CD14-positive monocyte (primary cell): ENCODE measurements at places on chromosomes 7 and 10. TPM values are rescaled to one million over a fixed set of nuclear protein-coding genes. Genes with fewer than 3 reads are reported as not detected.

DNA sequence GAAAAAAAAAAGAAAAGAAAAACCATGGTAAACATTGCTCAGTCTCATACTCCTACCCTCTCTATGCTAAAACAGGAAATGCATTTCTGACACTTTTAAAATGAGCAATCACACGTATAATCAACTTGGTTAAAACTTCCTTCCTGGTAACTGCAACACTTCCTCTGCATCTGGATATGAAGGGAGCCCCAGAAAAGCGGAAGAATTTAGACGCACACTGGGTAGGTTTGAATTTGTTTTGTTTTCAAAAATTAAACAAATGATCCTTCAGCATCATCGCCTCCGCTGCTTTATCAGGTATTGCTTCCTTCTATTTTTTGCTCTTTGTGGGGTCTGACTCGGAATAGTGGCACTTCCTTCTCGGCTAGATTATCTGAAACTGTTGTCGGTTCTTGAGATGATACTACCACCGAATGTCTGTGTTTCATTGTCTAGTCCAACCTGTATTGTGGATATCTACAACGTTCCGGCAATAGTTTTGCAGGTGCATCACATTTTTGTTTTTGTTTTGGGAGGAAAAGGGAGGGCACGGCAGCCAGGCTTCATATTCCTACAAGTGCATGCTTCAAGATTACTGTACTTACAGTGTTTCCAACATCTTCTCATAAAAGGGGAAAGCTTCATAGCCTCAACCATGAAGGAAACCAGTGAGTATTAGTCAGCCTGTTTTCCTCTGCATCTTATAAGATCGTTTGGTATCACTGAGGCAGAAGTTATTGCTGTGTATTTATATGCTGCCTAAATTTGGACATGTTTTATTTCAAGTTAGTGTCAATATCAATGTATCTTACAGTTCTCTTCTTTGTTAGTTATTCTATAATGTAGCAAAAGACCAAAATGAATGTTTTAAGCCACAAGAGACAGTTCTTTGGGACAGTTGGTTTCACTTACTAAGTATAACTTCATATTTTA lies at the start of gene PIK3CG:
PIK3CG (plus strand) TSS at position 153 of the 912 bp plus-strand sequence. CDS start 2,280 bp downstream, outside the sequence.
- peaks cover 25% of the 10 kb centered on the region for H3K36me3 ChIP-seq
- H3K27me3 ChIP-seq = no peaks in the 10 kb centered on the region
- peak; percentile 78 for DNase-seq
- peaks cover 81% of the 10 kb centered on the region for H3K4me1 ChIP-seq
- H3K4me3 ChIP-seq = peak within 1 kb of the TSS; percentile 92
- peak within 1 kb of the TSS; percentile 42 for H3K27ac ChIP-seq

DNA sequence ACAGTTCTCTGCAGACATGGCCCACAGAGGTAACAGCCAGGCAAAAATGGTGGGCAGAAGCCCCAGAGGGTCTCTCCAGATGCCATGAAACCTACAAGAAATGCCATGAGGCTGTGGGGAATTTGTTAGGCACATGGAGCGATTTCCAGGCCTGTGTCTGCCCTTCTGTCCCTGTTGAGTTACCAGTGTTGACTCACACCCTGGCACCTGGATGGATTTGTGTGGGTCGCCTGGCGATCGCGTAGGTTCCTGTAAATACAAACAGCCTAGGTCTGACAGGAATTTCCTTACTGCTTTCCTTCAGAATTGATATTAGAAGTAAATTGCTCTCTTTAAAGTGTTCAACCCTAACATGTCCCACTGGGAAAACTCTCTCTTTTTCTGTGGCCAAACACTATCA lies 164.9 kb upstream of the EEPD1 start:
- H3K4me1 ChIP-seq = no peaks in the 10 kb centered on the region
- H3K27ac ChIP-seq = no peak overlapping the region
- no peaks in the 10 kb centered on the region for H3K27me3 ChIP-seq

The PKD2L1 gene
- not detected for polyA plus RNA-seq

GRCh38 chr10:44334621-44335184 lies 50.2 kb downstream of the CXCL12 start:
- no peak overlapping the region for H3K27ac ChIP-seq
- H3K36me3 ChIP-seq = no peaks in the 10 kb centered on the region
- DNase-seq = no peak
- no peak overlapping the region for H3K4me3 ChIP-seq
- H3K27me3 ChIP-seq = no peaks in the 10 kb centered on the region

- no peak for DNase-seq
- no peaks in the 10 kb centered on the region for H3K4me1 ChIP-seq
- H3K4me3 ChIP-seq = no peak overlapping the region
Measured at GRCh38 chr10:127832501-127832900, 60.2 kb downstream of the CLRN3 start.

- H3K27ac ChIP-seq = no peak overlapping the region
- H3K36me3 ChIP-seq = no peaks in the 10 kb centered on the region
- H3K27me3 ChIP-seq = no peaks in the 10 kb centered on the region
- H3K4me1 ChIP-seq = no peaks in the 10 kb centered on the region
- H3K4me3 ChIP-seq = no peak overlapping the region
Measured at GRCh38 chr7:134823400-134823799, 44.0 kb downstream of the CALD1 start.

- H3K27me3 ChIP-seq = no peaks in the 10 kb centered on the region
- DNase-seq = no peak
- peaks cover 9% of the 10 kb centered on the region for H3K4me1 ChIP-seq
- H3K4me3 ChIP-seq = no peak overlapping the region
- no peak overlapping the region for H3K27ac ChIP-seq
Measured at GRCh38 chr7:37823557-37823956, 24.8 kb upstream of the NME8 start.

The SORCS1 gene
- polyA plus RNA-seq = not detected

DNA sequence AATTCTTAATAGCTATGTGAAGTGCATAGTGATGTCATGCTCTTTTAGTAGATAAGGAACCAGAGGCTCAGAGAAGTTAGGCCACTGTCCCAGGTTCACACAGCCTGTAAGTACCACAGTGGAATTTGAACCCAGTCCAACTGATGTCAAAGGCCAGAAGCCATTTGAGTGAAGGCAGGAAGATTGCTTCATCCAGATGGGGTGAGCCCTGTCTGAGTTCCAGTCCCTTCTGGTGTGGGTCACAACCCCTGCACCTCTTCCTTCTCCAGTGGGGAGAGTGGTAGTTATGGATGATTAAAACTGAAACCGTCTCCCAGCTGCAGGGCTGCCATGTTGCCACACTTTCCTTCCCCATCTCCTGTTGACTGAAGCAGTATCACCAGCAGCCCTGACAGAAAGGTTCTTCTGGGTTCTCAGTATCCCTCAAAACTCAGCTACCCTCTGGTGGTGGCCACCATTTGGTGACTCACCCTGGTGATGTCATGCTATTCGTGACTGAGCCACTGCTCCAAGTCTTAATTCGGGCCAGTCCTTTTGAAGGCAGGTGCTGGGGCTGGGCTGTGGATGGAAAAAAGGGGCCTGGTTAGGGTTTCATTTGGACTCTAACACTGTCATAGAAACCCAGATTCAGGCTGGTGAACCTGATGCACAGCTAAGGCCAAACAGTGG lies 1.5 kb upstream of the C10orf95 start:
- DNase-seq = peak; percentile 95
- H3K4me1 ChIP-seq = peaks cover 74% of the 10 kb centered on the region
- H3K27me3 ChIP-seq = no peaks in the 10 kb centered on the region
- no peak overlapping the region for H3K4me3 ChIP-seq
- peak overlapping the region; percentile 89 for H3K27ac ChIP-seq

- H3K4me1 ChIP-seq = peaks cover 31% of the 10 kb centered on the region
- H3K27ac ChIP-seq = no peak overlapping the region
- no peak for DNase-seq
- no peaks in the 10 kb centered on the region for H3K27me3 ChIP-seq
- no peak overlapping the region for H3K4me3 ChIP-seq
Measured at GRCh38 chr10:45457487-45457886, 83.5 kb downstream of the ALOX5 start.

DNA sequence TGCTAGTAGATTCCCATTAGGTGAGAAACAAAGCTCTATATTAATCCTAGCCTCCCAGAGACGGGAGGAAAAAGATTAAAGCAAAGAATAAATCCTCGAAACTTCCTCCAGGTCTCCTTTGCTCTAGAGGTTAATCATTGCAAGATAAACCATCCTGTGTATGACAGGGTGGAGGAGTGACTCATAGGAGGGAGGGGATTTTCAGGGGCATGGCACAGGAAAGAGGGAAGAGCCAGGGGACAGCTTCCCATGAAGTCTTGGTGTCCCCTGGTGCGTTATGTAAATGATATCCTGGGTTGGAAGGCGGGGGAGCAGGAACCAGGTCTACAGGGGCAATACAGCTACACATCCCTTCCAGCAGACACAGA lies 780 bp downstream of the CYP3A5 start:
- H3K36me3 ChIP-seq = no peaks in the 10 kb centered on the region
- no peaks in the 10 kb centered on the region for H3K4me1 ChIP-seq
- H3K27me3 ChIP-seq = no peaks in the 10 kb centered on the region
- peak; percentile 10 for DNase-seq
- no peak overlapping the region for H3K4me3 ChIP-seq

DNA sequence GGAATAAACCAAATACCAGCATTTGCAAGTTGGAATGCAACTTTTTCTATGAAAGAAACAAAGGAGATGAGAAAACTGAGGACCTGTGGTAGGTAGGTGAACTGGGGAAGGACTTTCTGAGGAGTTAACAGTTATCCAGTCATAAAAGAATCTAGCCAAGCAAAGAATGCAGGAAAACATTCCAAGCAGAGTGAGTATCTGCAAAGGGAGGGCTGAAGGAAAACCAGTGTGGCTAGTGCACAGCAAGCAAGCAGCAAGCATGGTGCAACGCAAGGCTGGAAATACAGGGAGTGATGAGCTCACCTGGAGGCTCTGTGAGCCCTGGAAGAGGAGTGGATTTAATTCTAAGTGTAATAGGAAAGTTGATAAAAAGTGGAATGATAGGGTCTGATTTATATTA lies 44.0 kb downstream of the RTKN2 start:
- no peak for DNase-seq
- no peak overlapping the region for H3K4me3 ChIP-seq
- no peak overlapping the region for H3K27ac ChIP-seq
- H3K36me3 ChIP-seq = no peaks in the 10 kb centered on the region
- no peaks in the 10 kb centered on the region for H3K4me1 ChIP-seq

- H3K4me3 ChIP-seq = no peak overlapping the region
- DNase-seq = no peak
- H3K4me1 ChIP-seq = no peaks in the 10 kb centered on the region
- no peak overlapping the region for H3K27ac ChIP-seq
- peaks cover 75% of the 10 kb centered on the region for H3K27me3 ChIP-seq
Measured at GRCh38 chr10:129956286-129956670, 7.8 kb downstream of the EBF3 start.

The SFTPA1 gene
- polyA plus RNA-seq = not detected in 2 replicates

DNA sequence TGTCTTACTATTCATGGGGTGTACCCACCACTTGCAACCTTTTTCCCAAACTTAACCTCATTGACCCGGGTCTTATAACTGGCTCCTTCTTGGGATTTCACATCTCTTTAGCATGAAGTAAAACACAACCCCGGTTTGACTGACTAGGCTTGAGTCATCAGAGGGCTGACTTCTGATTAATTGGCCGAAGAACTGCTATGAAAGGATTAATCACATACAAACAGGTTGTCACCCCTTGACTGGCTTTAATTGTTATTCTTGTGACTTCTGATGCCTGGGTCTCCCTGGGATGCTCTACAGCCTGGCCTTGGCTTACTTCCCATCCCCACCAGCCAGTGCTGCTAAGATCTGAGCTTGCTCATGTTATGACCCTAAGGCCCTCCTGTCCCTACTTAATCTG lies 8.8 kb upstream of the CRPPA start:
- H3K36me3 ChIP-seq = no peaks in the 10 kb centered on the region
- H3K4me1 ChIP-seq = no peaks in the 10 kb centered on the region
- no peaks in the 10 kb centered on the region for H3K27me3 ChIP-seq
- no peak for DNase-seq
- no peak overlapping the region for H3K4me3 ChIP-seq

The MKX gene
- not detected for polyA plus RNA-seq

The STEAP4 gene
- 26.2 TPM for polyA plus RNA-seq

GRCh38 chr10:22316286-22317075 lies at the start of gene COMMD3:
COMMD3 (plus strand) TSS chr10:22316388; CDS start chr10:22316418, 30 bp downstream.
- peaks cover 9% of the 10 kb centered on the region for H3K27me3 ChIP-seq
- peaks cover 45% of the 10 kb centered on the region for H3K4me1 ChIP-seq
- DNase-seq = peak; percentile 82
- H3K36me3 ChIP-seq = no peaks in the 10 kb centered on the region
- H3K4me3 ChIP-seq = peak within 1 kb of the TSS; percentile 91

The LRRD1 gene
- not detected for polyA plus RNA-seq

- no peaks in the 10 kb centered on the region for H3K4me1 ChIP-seq
- no peak for DNase-seq
- no peak overlapping the region for H3K4me3 ChIP-seq
- no peak overlapping the region for H3K27ac ChIP-seq
Measured at GRCh38 chr10:52447931-52448353, 133.9 kb downstream of the DKK1 start.

DNA sequence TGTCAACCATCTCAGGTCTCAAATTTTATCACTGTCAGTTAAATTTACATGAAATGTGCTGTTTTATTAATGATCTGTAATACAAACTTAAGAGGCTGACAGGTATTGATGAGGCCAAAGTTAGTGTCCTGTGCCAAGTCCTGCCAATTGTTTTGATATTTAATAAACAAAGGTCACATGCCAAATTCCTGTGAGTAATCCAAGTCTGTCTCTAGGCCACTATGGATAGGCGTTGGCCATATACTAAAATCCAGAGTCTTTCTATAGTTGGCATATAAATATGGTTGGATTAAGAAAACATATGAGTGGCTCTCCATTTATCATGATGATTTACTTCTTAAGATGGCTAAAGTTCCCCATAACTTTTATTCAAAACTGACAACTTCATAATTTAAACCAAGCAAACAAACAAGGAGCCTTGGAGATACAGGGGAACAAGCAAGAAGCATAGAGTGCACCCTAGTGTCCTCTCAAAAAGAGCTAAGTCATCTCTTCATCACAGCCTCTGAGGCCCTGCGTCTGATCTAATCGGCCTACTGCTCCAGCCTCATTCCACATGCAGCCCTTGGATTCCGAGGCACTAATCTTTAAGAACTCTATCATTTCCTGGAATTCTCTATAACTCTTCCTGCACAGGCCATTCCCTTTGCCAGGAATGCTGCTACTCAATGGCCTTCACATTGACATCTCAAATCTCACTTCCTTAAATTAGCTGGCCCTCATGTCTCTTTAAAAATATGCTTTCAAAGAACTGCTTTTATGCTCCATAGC lies 32.7 kb upstream of the NRCAM start:
- no peak overlapping the region for H3K27ac ChIP-seq
- H3K27me3 ChIP-seq = no peaks in the 10 kb centered on the region
- no peaks in the 10 kb centered on the region for H3K4me1 ChIP-seq
- DNase-seq = no peak
- H3K36me3 ChIP-seq = peaks cover 82% of the 10 kb centered on the region
- H3K4me3 ChIP-seq = no peak overlapping the region

GRCh38 chr7:150858236-150859197 lies 6.2 kb downstream of the AOC1 start:
- no peak overlapping the region for H3K4me3 ChIP-seq
- no peak overlapping the region for H3K27ac ChIP-seq
- DNase-seq = no peak
- H3K36me3 ChIP-seq = no peaks in the 10 kb centered on the region
- H3K4me1 ChIP-seq = no peaks in the 10 kb centered on the region
- no peaks in the 10 kb centered on the region for H3K27me3 ChIP-seq

GRCh38 chr7:73851410-73852338 lies 9.3 kb upstream of the TMEM270 start:
- H3K4me1 ChIP-seq = peaks cover 47% of the 10 kb centered on the region
- H3K4me3 ChIP-seq = no peak overlapping the region
- H3K36me3 ChIP-seq = no peaks in the 10 kb centered on the region
- H3K27ac ChIP-seq = peak overlapping the region; percentile 56
- H3K27me3 ChIP-seq = peaks cover 23% of the 10 kb centered on the region
- peak; percentile 57 for DNase-seq

GRCh38 chr10:44937196-44938005 lies 22.2 kb upstream of the RASSF4 start:
- no peak overlapping the region for H3K4me3 ChIP-seq
- H3K27ac ChIP-seq = no peak overlapping the region
